ENCODE measurements at places on chromosomes 1 and 21.

GRCh38 chr1:20530306-20530705 lies 22.1 kb upstream of the FAM43B start:
- no peak for DNase-seq

DNA sequence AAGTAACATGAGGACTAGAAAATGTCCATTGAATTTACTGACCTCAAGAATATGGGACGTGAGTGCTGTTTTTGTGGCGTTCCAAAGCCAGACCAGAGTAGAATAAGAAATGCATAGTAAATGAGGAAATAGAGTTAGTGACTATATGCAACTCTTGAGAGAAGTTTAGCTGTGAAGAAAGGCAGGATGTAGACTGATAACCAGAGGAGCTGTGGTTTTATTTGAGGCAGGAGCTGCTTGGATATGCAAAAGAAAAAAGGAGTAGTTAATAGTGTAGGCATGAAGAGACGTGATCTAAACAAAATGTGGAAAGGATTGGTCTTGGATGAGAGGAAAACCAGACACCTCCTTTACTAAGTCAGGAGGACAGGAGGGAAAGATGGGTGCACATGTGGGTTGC lies 28.2 kb downstream of the DNAH14 start:
- no peak for DNase-seq

GRCh38 chr1:55127827-55128343 lies 87.3 kb downstream of the USP24 start:
- no peak for DNase-seq

DNA sequence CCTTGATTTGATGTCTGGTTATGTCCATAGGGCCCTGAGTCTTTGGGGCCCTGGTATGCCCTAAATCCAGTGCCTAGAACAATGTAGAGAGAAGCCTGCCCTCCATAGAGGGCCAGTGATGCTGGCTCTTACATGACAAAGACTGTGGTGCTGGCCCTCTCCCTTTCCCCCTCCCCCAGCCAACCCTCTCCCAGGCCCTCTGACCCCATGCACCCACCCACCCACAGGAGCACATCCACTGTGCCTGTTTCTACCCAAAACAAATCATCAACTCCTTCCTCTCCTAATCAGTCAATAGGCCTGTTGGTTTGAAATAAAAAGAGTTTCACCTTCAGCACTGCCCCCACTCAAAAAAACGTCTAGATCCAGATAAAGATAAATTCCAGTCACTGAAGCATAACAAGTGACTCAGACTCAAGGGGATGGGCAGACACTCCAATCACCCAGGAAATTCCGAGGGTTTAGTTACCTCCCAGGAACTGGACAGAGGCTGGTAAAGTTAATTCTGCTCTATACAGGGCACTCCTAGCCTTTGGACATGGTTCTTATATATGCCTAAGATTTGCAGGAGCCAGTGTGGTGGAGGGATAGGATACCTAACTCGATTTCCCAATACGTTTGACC lies 144.8 kb upstream of the VANGL1 start:
- DNase-seq, result no peak

DNA sequence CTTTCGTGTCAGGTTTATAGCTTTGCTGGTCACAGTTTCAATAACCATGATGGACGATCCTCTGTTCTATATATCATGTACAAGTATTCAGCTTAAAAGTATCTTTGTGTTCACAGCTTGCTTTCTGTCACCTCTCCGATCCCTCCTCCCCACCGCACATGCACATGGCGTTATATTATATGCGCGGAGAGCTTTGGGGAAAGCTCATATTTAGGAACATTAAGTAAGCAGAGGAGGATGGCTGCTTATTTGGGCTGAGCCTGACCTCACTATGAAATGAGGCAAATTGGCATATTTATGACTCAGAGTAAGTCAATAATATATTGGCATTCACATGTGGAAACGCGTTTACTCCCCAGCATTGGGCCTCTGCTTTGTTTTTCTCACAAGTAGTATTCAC lies 360.5 kb downstream of the HLX start:
- no peak for DNase-seq

GRCh38 chr1:159678939-159679338 lies 35.5 kb downstream of the CRP start:
- DNase-seq, result no peak

DNA sequence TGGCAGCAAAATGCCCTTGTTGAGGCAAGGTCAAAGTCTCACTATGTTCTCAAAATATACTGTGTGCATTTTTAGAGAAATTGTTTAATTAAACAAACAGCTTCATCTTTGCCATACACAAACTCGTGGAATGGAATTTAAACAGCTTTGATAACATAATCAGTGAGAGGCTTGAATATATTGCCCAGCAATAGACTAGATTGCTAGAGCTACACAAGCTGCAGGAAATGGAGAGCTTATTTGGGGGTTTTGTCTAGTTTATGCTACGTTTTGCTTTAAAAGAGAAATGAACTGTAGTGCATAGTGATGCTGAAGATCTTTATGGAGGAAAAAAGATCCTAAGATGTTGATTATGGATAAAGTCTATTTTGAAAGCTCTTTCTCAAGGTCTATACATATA lies 166.8 kb upstream of the HMCN1 start:
- DNase-seq, result no peak

- no peak for DNase-seq
Observed at GRCh38 chr1:16445052-16445451, 4.5 kb downstream of the NECAP2 start.

GRCh38 chr1:62406576-62406975 lies 30.3 kb upstream of the USP1 start:
- no peak for DNase-seq

DNA sequence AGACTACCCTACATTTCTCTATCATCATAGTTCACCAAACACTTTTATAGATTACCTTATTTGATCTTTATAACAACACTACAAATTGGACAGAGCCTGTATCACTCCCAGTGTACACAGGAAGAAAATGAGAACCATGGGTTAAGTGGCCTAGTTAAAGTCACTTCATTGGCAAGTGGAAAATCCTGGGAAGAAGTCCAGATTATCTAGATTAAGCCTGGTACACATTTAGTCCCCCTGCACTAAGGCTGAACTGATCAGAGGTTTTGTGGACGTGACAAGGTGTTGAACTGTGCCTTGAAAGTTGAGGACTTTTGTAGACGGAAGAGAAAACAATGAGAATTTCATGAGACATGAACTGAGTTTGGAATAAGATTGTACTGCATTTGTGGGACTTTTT lies 7.5 kb upstream of the USH2A start:
- no peak for DNase-seq

DNA sequence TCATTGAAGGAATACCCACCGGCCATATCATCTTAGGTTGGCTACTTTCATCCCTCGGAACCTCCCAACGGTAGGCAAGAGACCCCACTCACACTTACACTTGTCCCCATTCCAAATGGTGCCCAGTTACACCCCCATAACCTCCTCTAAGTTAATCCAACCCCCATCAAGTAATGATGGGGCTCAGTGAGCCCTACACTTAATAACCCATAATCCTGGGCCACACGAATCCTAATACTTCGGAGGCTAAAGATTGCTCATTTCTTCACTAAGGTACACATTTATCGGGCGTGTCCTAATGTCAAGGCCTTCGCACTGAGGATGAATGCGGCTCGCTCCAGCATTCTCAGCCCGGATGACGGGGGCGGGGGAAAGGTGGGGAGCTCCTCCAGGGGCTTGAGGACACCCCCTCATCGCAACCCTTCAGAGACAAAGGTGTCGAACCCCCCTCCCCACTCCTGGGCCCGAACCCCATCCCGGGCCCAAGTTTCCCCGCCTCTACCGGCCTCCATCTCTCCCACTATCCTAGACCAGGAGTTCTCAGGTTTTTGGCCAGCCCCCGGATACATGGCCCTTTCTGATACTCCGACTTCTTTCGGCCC lies 435 bp downstream of the ILF2 start:
- no peak for DNase-seq

DNA sequence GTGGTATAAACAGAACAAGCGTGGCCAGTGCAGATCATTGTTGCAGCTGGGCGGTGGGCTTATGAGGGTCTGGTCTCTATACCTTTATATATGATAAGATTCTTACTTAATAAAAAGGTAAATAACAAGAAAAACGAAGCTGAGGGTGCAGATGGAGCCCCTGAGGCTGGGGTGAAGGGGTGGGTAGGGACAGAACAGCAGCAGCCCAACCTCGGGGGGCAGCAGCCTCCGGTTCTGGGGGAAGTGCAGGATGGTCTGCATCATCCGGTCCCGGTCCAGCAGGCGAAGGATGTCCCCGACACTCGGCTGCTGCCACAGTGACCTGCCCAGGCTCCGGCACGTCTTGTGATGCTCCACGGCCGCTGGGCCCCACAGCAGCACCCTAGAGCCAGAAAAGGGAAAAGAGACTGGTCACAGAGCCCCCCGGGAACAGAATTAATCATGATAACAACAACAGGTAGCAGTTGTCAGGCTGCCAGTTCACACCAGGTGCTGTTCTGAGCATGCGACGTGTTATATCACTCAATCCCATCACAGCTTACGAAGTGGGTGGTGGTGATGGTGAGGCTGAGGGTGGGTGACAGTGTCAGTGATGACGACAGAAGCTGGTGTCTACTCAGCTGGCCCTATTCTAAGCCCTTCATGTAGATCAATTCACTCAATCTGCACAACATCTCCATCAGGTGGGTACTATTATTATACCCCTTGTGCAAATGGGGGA lies 35.5 kb downstream of the MRAP start:
- no peak for DNase-seq

- no peak for DNase-seq
Observed at GRCh38 chr1:95118067-95118499, 928 bp downstream of the TLCD4 start.

GRCh38 chr21:22345624-22346023 lies 1347.4 kb downstream of the NCAM2 start:
- DNase-seq, result no peak

DNA sequence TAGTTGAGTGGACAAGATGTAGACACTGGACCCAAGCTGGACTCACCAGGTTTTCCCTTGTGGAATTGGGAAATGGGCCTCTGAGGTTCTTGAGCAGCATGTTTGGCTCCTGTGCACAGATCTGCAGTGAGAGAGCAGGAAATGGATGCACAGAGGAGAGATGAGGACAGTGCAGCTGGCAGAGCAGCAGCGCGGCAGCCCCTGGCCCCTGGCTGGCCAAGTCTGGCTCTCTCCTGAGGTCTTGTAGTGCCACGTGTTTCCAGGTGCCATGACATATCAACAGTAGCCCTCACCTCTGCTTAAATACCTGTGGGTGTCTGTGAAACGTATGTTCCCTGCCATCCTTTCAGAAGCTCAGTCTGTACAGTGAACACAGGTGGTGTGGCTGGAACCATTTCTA lies 19.2 kb upstream of the BCL10 start:
- DNase-seq, result no peak

- DNase-seq, result no peak
Observed at GRCh38 chr1:87252406-87252805, 76.3 kb upstream of the LMO4 start.

GRCh38 chr1:183844806-183845205 lies 39.9 kb downstream of the RGL1 start:
- DNase-seq, result no peak

GRCh38 chr21:43274946-43275310 lies 106.1 kb downstream of the CRYAA start:
- no peak for DNase-seq

DNA sequence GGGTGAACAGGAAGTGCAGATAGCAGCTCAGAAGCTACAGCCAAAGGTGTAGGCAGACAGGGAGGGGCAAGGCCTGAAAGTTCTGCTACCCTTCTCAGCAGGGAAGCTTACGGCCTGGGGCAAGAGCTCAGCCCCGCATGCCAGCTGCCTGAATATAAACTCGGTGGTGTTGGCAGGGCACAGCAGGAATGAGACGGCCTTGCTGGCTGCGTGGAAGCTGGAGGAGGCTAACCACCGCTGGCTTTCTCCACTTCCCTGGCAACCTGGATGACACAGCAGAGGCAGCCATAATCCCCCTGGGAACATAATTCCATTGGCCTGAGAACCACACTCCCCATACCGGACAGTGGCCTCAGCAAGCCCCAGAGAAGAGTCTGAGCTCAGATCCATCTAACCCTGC lies 81.9 kb upstream of the PRRC2C start:
- no peak for DNase-seq

- no peak for DNase-seq
Observed at GRCh38 chr1:52695627-52696026, 2.5 kb downstream of the COA7 start.

- DNase-seq, result no peak
Observed at GRCh38 chr1:183293876-183294275, 107.8 kb downstream of the LAMC2 start.

DNA sequence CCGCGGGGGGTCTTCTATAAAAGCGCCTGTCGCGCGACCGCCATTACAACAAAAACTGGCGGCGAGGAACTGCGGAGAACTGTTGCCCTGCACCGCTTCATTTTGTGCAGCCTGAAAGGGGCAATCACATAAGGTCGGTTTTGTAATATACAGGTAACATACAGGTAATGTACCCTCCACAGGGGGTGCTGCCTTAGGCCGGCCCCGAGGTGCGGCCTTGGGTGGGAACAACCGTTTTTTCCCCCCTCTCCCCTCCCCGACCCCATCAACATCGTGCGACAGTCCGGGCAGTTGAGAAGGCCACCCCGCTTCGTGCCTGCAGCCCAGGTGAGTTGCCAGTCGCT lies at the start of gene BRDT:
Gene BRDT, plus strand, starts transcription at position 46 of the 344 bp plus-strand sequence. CDS start 13,354 bp downstream, outside the sequence.
- no peak for DNase-seq

GRCh38 chr1:161033751-161034150 lies 5.0 kb downstream of the TSTD1 start:
- DNase-seq, result no peak

- no peak for DNase-seq
Observed at GRCh38 chr21:36582271-36582670, 102.3 kb upstream of the CLDN14 start.

DNA sequence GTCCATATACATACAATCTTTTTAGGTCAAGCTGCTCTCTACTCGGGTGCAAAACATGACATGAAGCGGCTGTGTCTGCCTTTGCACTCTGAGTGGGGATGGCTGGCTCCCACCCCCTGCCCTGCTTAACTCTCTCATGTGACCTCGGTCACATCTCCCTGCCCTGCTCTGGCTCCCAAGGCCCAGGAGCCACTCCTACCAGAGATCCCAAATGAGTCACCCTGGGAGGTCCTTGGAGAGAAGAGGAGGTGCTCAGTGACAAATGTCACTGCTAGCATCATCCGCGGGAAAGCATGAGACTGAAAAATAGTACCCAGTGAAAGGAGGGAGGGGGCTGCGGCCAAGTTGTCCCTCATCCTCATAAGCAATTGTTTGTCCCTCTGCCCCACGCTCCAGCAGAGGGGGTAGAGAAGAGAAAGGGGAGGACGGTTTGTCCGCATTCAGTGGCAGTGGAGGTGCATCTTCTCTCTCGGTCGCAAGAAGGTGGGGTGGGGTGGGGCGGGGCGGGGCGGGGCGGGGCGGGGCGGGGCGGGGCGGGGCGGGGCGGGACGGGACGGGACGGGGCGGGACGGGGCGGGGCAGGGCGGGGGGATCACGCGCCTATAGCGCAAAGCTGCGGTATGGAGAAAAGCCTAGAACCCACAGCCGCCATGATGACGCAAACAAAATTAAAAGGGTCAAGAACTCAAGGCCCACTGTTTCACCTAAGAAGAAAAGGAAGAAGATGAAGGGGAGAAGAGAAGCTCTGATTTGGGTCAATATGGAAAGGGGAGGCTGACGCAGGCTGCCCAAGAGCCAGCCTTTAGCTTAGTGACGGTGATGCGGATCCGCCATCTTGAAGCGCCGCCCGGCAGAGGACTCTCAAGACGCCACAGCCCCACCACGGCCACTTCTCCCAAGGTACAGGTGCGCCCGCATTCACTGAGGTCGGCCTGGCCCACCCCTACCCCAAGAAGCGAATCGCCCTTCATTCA lies 66.2 kb downstream of the CD46 start:
- DNase-seq, result no peak
